Activated CD4-positive, alpha-beta T cell treated with anti-CD3 and anti-CD28 coated beads, Interleukin-2, amount 10 ng/mL, durations not matched to agents 24 days and 14 days (primary cell): ENCODE measurements at places on chromosomes 12 and 14.

DNA sequence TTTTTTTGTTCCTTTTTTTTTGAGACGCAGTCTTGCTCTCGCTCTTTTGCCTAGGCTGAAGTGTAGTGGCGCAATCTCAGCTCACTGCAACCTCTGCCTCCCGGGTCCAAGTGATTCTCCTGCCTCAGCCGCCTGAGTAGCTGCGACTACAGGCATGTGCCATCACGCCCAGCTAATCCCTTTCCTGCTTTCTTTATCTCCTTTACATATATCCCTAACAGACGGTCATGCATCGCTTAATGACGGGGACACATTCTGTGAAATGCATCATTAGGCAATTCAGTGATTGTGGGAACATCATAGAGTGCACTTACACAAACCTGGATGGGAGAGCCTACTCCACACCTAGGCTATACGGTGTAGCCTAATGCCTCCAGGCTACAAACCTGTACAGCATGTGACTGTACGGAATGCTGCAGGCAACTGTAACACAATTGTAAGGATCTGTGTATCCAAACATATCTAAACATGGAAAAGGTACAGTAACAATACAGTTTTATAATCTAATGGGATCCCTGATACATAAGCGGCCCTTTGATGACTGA lies 32.8 kb downstream of the NOS1 start:
- no peak for DNase-seq

- DNase-seq = no peak
These were observed 44.4 kb downstream of the ANO2 start for GRCh38 chr12:5900533-5901205.

DNA sequence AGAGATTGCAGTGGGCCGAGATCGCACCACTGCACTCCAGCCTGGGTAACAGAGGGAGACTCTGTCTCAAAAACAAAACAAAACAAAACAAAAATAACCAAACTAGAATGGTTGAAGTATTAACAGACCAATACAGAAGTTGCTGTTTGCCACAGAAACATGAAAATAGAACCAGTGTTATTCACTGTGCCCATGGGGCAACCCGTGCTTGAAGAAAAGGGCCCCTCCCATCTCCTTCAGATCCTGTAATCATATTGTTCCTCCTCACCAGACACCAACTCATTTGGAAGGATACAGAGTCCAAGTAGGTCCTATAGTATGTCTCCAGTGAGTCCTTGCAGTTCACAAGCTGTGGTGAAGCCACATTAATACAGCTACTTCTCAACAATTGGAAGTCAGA lies 30.9 kb downstream of the SLC35F4 start:
- no peak for DNase-seq

- DNase-seq = no peak
These were observed 38.8 kb downstream of the HELB start for GRCh38 chr12:66341126-66341525.

DNA sequence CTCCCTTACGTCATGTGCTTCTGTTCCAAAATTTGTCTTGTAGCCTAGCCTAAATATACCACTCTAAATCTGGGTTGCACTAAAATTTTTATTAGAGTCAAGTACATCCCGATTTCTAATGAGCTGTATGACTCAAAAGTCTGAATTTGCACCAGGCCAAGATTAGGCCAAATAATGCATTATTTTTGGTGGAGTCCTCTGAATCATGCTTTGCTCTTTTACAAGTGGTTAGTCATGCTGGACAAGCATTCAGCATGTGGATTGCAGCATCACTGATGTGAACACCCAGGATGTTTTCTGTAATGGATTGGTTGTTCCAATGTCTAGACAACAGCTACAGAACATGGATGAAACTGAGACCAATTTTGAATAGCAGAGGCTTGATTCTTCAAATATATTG lies 23.7 kb downstream of the HEBP1 start:
- DNase-seq = no peak

DNA sequence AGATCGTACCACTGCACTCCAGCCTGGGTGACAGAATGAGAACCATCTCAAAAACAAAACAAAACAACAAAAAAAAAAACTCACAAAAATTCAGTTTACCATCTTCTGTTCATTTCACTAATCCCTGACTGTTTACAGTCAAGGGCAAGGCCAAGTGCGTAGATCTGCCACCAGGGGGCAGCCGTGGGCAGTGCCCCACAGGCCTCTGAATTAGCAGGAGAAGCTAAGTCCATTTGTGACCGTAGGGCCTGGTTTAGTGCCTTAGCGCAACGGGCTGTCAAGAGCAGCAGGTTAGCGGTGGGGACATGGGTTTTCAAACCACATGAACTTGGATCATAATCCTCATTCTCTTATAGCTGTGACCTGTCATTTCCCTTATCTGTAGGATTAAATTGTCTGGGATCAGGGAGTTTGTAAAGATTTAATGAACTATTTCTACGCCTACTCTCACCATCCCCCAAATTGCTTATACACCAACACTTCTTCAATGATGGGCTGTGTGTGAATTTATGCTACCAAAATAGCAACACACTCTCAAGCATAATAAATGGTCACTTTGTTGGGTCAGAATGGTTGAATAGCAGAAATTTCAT lies 49.0 kb downstream of the KCTD10 start:
- DNase-seq = peak; percentile 92

- DNase-seq = no peak
These were observed 135.7 kb downstream of the TMEM132C start for GRCh38 chr12:128402486-128403243.

- no peak for DNase-seq
These were observed 65.6 kb upstream of the FICD start for GRCh38 chr12:108449478-108449877.

DNA sequence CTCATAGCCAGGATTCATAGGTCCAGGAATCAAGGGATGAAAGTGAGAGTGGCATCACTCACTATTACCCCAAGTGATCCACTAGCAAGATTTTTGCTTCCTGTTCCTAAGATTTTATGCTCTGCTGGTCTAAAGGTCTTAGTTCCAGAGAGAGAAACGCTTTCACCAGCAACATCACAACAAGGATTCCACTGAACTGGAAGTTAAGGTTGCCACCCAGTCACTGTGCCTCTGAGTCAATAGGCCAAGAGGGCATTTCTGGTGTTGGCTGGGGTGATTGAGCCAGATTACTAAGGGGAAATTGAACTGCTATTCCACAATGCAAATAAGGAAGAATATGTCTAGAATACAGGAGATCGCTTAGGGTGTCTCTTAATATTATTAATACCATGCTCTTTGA lies 142.5 kb upstream of the ARID2 start:
- DNase-seq = no peak

- no peak for DNase-seq
These were observed 138.8 kb upstream of the HMGA2 start for GRCh38 chr12:65685514-65685913.

- no peak for DNase-seq
These were observed 53.9 kb downstream of the DYNC1H1 start for GRCh38 chr14:102018251-102018650.

GRCh38 chr12:121356657-121357056 lies 4.4 kb upstream of the ANAPC5 start:
- no peak for DNase-seq

DNA sequence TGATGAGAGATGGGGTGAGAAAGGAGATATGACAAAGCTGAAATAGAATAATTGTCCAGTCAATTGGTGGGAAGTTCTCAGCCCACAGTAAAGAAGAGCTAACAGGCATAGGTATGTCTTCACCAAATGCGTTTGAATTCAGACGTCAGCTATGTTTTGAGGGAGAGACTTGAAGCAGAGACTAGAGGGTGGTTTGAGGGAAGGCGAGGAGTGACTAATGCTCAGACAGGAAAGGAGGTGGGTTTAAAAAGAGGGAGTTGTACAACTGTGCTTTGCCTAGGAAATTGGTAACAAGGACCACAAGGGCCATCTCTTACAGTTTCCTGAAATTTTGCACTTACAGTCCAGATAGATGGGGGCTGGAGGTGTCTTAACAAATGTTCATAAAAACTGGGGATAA lies 6.4 kb downstream of the JKAMP start:
- DNase-seq = no peak

DNA sequence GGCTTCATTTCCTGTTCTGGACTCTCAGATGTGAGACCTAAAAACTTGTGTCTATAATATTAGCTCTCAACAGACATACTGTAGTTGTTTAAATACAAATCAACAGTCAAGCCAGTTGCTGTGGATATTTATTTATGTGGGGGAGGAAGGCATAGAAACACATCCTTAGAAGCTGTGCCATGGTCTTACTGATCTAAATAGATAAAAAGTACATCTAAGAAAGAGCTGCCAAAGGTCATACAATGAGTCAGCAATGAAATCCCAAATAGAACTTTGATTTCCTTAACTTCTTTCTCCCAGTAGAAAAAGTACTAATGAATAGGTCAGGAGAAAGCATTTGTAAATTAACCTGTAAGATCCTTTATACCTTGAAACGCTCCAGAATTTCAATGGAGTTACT lies 185.1 kb downstream of the AKAP6 start:
- no peak for DNase-seq
